ENCODE measurements at places on chromosomes 16 and 17.

DNA sequence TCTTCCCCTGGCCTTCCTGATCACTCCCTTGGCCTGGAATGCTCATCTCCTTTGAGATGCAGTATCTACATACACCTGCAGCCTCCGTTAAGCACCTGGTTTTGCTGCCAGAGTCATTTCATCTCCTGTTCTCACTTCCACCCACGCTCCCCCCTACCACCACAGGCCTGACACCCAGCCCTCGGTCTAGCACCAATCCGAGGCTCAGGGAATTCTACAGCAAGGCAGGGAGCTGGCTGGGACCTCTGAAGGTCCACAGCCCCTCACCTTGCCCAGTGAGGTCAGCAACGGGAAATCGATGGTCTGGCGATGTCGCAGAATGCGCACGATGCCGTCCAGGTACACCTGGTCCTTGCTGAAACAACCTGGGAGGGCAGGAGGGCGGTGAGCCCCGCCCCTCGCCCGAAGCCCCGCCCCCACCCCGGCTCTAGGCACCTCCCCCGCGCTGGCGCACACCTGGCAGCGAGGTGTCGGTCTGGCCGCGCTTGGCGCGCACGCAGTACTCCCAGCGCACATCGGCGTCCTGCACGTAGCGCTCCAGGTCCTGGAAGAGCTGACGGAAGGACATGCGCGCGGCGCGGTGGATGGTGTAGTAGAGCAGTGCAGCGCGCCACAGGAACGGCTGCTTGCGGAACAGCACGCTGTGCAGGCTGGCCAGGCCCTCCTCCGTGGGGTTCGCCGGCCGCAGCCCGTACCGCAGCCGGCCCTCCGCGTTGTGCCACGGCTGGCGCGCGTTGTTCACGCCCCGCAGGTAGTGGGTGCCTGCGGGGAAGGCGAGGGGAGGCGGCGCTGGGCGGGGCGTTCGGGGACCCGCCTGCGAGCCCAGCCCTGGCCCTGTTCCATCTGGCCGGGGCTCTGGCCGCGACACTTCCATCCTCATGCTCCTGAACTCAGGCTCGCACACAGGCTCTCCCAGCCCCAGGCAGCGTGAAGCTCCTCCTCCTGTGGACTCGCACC, 5.7 kb downstream of the MATCAP1 start:
- DNase-seq, result peak; percentile 56

DNA sequence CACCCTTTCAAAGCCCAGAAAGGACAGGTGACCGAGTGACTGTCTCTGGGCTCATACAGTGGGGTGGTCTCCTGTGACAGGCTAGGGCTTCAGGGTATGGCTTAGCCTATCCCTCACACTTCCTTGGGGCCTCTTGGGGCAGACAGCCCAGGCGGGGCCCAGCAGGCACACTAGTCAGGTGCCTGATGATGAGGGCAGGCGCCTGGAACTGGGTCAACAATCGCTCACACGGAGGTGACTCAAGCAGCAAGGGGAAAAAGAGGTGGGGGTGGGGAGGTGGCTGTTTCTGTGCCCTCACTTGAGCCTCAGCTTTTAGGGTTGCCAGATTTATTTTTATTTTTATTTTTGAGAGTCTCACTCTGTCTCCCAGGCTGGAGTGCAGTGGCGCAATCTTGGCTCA, 6.4 kb upstream of the GRN start:
- no peak for DNase-seq

GRCh38 chr16:88338111-88338510, 44.6 kb upstream of the ZNF469 start:
- no peak for DNase-seq

DNA sequence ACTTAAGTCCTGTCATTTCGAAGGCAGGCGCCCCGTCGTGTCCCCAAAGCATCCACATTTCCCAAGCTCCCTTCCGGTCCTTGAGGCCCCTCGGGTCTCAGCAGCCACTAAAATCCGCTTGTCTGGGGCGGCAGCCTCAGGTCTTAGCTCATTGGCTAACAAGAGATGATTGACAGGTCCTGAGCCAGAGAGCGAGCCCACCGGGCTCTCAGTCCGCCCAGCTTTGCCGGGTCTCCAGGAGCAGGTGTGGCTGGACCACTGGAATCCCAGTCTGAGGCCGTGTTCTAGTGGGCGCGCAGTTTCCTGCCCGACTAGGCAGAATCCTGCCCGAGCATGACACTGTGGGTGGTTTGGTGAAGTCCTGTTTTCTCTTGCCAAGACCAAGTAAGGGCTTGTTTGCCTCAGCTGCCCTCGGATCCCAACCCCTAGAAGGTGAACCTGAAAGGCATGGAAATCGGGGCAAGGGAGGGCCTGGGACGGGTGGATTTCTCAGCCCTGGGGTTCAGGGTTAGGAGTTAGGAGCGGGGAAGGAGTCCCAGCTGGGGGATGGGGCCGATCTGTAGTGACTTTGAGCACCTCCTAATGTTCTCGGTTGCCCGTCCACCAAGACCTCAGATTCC, 42.8 kb downstream of the MRC2 start:
- DNase-seq, result no peak

DNA sequence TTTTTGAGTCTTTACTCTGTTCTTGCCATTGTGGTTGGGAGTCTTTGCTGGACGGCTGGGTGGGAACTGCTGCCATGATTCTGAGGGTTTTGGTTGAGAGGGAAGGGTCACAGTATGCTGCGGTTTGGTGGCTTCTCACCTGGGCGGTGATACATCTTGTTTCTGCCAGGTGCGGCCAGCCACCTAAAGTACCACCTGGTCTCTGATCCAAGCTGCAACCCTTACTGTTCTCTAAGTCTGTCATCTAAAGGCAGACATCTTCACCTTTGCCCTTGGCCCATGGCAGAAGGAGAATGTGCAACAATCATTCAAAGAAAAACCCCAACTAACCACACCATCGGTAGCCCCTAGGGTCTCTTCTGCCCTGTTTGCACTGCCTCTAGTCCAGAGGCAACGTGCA, 19.6 kb upstream of the MPO start:
- DNase-seq, result no peak

- peak; percentile 44 for DNase-seq
Measured at GRCh38 chr16:82088483-82088882, 53.4 kb downstream of the HSD17B2 start.

DNA sequence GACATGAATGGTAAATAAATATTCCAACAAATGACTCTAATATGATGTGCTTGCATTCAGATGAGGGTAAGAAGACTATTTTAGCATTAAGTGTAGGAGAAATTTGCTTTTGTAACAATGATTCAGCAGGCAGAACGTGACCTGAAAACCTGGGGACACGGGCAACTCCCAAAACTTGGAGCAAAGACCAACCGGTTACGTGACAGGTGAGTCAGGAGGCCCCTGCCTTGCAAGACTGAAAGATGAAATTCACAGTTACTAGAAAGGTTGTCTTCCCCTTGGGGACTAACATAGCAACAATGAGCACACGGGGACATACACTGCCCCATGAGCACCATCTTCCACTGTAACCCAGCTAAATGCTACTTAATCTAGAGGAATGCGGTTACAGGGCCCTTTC, 33.5 kb upstream of the ERN1 start:
- no peak for DNase-seq

GRCh38 chr16:22732400-22732799, 81.6 kb upstream of the HS3ST2 start:
- DNase-seq, result no peak

GRCh38 chr16:30820952-30821421, 34.0 kb upstream of the ZNF629 start:
- DNase-seq, result no peak

GRCh38 chr17:32458371-32458770, 14.1 kb downstream of the PSMD11 start:
- no peak for DNase-seq

DNA sequence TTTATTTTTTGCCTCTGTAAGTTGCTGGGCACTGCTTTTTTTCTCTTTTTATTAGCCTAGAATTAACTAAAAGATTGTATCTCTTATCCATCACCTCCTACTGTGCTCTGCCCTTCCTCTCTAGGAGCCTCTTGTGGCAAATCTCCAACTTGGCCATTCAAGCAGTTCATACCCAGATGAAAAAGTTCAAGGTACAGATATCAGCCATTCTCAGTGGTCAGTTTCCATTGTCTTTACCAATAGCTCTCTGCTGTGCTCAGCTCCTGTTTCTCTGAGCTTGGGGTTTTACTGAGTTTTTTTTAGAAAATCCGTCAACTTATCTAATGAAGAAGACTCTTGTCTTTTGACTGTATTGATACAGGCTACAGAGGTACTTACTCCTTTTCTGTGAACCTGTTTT, 15.6 kb downstream of the MOSMO start:
- DNase-seq, result no peak

GRCh38 chr17:29645515-29646051, 22.9 kb upstream of the CORO6 start:
- peak; percentile 79 for DNase-seq

DNA sequence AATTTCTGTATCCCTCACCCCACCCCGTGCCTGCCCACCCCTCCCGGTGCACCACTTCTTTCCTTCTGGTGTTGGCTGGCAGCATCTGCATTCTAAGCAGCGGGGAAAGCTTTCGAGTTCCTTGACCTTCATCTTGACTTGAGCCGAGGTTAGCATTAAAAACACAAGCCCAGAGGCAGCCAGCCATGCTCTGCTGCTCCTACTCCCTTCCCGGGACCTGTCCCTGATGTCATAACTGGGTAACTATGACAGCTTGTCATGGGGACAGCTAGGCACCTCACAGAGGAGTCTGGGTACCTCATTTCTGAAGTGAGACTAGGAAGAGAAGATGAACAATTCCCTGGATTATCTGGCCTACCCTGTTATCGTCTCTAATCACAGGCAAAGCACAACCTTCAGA, at the start of gene CFAP97D1:
Gene CFAP97D1, plus strand, starts transcription at position 301 of the 400 bp plus-strand sequence. Its CDS starts 28 bp downstream, at position 329.
- no peak for DNase-seq

- no peak for DNase-seq
Measured at GRCh38 chr16:85250147-85250463, 137.8 kb upstream of the CIBAR2 start.

GRCh38 chr17:14068542-14069250, 608 bp upstream of the COX10 start:
- no peak for DNase-seq

DNA sequence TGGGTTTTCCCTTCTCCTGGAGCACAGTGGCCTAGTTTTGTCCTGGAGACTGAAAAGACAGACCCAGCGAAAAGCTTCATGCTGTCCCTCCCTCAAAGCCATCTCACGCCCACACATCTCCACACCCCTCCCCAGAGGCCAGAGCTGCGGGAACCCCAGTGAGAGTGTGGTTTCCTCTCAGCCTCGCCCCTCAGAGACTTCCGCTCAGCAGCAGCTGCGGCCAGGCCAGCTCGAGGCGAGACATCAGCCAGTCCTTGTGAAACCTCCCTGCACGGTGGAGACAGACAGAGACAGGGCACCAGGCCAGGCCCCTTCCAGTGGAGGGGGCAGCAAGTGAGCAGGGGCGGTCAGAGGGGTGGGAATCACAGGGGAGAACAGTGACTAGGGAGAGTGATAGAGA, 77.0 kb upstream of the TNRC6C start:
- DNase-seq, result peak; percentile 65

GRCh38 chr16:4892361-4893102, 44.4 kb downstream of the PPL start:
- DNase-seq, result peak; percentile 49

Data from AG08395 (cell line).